ENCODE measurements at places on chromosomes 7 and 10. TPM values are rescaled to one million over a fixed set of nuclear protein-coding genes. Genes with fewer than 3 reads are reported as not detected.

Gene FAM221A
- 6.9 TPM for total RNA-seq

Gene CCDC71L
- 58.5 TPM for total RNA-seq

Gene MYOZ1
- not detected for total RNA-seq

Gene IGFBP1
- total RNA-seq, result 0.25 TPM

Gene PDE1C
- total RNA-seq, result 21.1 TPM

Gene NPTX2
- 6.1 TPM for total RNA-seq

All from temporal lobe (tissue), 4 donors.